ENCODE measurements at places on chromosomes 2 and 18.
A peak's percentile ranks its signal among the peaks of the same experiment; 100 is the strongest.

DNA sequence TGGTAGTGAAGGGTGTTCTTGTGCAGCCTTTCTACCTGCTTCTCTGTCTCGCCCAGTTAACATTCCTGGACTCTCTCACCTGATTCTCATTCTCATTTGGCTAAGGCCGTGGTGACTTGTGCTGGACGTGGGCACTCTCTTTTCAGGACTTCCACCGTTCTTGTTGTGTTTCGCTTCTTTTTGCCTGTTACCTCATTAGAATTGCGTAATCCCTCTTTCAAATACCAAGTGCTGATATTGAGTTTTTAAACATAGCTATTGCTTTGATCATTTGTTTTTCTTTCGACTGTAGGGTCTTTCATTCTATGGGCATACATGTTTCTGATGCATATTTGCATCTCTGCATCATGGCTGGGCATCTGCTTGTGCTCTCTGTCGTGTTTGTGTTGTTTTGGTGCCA lies 287.0 kb downstream of the ALPK2 start:
- no peak for DNase-seq

- no peak for DNase-seq
These were observed 1.8 kb downstream of the WNT10A start for GRCh38 chr2:218882461-218882816.

- DNase-seq: peak; percentile 31
These were observed 2.5 kb downstream of the GYPC start for GRCh38 chr2:126658319-126658904.

DNA sequence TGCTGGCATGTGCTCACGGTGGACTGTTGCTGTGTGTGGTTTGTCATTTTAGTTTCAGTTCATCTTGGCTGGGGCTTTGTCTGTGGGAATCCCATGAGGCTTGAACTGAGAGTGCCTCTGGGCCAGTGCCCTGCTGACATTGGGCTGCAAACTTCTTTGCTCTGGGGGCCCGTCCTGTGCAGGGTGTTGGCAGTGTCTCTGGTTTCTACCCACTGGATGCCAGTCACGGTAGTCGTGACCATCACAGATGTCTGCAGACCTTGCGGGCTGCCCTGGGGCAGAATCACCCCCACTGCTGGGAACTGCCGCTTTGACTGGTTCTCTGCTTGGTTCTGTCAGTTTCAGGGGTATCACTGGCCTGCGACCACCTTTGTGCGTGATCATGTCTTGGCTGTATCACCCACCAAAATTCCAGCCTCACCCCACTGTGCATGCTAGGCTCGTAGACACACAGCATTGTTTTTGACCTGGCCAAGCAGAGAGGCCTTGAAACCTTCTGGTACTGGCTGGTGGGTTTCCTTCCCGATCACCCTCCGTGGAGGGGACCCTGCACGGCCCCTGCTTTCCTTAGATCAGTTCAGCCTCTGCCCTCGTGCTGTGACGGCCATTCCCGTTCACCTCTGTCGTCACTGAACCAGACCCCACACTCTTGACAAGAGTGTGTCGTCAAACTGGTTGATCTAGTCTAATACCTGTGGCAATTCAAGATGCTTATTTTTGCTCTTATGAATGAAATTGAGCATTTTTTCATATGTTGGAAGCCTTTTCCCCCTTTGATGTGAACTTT lies 57.6 kb downstream of the KCNG2 start:
- DNase-seq: no peak

GRCh38 chr2:176025932-176026331 lies 23.9 kb upstream of the LNPK start:
- DNase-seq: no peak

GRCh38 chr2:172323256-172323655 lies 104.1 kb upstream of the ITGA6 start:
- DNase-seq: no peak

- peak; percentile 57 for DNase-seq
These were observed 128.5 kb downstream of the RAPGEF4 start for GRCh38 chr2:172864182-172864581.

All from activated naive CD4-positive, alpha-beta T cell treated with anti-CD3 and anti-CD28 coated beads, Interleukin-2, amount 10 ng/mL, durations not matched to agents 7 days and 5 days (primary cell).